ENCODE measurements at places on chromosomes 11 and 22.
A peak's percentile ranks its signal among the peaks of the same experiment; 100 is the strongest.

DNA sequence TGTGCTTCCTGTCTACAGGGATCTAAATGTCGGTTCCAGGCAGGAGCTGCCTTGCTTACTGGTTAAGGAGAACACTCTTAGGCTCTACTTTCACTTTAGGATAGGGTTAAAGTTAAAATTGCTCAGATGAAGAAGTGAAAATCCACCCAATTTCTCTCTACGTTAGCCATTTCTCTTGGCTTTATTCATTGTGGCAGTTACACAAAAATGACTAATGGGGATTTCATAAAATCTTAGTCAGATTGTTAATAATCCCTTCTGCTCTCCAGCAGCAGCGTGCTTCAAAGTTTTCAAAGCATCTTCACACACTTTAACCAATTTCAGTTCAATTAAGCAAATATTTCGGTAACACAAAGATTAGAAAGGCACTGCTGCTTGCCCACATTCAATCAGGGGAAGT, 58.4 kb upstream of the RCN1 start:
- no peak for DNase-seq

DNA sequence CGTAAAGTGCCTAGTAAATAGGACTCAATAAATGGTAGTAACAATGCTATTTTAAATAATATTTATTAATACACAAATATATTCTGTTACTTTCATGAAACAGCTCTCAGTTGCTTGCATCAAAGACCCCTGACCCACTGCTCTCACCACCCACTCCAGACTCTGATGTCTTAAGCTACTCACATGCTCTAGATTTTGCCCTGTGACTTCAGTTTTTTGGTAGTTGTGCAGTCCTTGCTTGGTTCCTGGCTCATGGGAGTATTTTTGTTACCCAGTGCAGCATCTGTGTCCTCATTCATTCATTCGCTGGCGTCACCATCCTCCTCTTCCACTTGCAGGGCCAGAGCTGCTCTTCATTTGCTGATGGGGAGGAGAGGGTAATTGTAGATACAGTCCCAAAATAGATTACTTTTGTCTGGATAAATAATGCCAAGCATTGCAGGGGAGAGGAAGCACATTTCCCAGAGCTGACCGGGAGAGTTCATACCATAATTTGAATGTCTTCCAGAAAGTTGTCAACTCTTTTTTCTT, 12.7 kb downstream of the MRPL48 start:
- no peak for DNase-seq

DNA sequence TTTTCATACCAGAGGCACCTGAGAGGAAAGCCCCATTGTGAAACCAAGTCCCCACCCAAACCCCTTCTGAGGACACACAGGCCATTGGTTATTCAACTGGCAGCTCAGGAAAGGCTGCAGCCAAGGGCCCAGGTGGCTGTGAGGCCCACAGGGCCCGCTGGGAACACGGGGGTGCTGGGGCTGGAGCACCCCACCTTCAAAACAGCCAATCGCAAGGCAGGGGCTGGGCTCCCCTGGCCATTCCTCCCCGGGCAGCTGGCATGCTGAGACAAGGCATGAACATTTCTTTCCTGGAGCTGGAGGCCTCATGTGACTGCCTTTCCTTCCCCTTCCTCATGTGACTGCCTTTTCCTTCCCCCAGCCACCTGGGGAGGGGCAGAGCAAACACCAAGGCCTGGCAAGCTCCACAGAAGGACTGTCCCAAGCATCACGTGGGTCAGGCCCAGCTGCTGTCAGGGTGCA, 76.9 kb downstream of the PIWIL3 start:
- DNase-seq = no peak

DNA sequence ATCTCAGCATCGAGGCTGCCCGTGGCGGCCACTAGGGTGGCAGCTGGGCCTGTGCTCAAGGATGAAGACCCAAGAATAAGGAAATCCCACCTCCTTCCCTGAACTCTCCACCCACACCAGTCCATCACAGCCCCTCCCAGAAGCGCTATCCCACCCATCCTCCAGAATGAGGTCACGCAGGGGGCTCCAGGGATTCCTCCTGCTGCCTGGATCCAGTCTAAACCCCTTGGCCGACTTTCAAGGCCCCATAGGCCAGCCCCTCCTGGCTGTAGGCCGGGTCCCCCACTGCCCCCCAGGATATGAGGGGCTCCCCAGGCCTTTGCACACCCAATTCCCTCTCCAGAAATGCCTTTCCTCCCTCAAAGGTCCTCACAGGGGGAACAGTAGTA, 19.0 kb upstream of the SCGB1A1 start:
- DNase-seq = peak; percentile 88

DNA sequence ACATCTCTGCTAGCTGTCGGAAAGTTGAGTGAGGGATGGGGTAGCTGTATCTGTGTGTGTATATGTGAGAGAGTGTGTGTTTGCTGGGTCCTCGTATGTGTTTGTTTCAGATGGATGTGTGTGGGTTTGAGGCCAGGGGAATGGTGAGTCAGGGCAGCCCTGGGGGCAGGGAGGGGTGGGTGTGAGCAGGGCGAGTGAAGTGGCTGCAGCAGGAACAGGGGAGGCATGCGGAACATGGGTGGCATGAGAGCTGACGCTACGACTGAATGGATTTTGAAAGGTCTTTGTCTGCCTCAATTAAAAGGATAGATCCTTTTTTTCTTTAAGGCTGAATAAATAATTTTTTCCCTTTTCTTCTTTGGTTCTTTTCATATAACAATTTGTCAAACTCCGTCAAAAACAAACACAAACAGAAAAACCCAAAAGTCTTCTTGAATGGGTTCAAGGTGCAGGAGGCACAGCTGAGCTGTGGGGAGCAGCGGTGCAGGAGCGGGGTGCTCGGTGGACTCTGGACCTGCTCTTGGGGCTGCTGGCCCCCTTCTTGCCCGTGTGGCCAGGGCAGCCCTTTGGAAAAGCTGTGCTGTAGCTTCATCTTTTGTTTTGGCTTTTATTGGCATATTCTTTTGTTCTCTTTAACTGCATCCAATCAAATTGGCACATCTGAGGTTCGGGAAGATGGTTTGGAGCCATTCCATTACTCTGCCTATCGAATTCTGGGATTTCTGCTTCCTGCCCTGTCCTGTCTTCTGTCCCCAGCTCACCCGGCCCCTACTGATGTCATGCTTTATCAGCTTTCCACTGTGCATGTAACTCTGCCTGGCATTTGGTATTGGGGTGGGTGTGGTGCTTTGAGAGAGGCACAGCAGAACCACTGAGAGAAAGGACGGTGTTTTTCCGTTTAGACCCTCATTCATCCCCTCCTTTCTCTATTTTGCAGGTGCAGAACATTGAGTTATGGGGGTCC, 80.1 kb downstream of the ADAMTS15 start:
- DNase-seq = peak; percentile 58

- no peak for DNase-seq
Measured at GRCh38 chr11:75347781-75348566, 3.5 kb downstream of the ARRB1 start.

GRCh38 chr11:82533628-82534327, 199.9 kb downstream of the FAM181B start:
- DNase-seq = no peak

DNA sequence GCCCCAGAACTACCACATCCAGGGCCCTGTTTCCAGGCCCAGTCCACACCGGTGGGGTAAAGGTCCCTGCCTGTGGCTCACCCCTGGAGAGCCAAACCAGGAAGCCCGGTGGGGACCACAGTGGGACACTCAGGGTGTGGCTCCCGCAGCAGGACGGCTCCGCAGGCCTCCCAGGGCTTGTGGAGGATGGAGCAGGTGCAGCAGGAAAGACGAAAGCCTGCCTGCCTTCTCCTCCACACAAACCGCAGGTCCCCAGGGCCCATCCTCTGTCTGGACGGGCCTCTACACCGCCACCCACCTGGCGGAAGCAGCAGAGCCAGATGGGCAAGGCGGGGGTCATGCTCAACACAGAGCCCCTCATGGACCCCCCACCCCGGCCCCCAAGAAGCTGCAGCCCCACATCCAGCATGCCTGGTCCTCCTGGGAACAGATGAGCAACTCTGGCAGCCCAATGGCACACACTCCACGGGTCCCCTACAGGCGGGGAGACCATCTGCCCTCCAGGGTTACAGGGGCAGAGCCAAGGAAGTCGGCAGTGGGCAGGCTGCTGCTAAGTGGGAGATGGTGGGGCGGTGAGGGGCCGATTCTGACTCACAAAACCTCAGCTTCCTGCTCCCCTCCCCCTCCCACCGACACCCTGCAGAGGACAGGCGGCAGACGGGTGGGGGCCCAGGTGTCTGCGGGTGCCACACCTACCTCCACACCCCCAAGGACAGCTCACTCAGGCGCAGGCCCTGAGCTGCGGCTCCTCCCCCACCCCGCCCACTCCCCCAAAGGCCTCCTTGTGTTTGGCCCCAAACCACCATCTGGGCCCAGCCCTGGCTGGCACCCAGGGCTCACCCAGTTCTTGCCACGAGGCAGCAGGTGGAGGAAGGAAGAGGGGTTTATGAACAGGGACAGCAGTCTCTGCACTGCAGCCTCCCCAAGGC, 5.2 kb downstream of the SBF1 start:
- DNase-seq = no peak

DNA sequence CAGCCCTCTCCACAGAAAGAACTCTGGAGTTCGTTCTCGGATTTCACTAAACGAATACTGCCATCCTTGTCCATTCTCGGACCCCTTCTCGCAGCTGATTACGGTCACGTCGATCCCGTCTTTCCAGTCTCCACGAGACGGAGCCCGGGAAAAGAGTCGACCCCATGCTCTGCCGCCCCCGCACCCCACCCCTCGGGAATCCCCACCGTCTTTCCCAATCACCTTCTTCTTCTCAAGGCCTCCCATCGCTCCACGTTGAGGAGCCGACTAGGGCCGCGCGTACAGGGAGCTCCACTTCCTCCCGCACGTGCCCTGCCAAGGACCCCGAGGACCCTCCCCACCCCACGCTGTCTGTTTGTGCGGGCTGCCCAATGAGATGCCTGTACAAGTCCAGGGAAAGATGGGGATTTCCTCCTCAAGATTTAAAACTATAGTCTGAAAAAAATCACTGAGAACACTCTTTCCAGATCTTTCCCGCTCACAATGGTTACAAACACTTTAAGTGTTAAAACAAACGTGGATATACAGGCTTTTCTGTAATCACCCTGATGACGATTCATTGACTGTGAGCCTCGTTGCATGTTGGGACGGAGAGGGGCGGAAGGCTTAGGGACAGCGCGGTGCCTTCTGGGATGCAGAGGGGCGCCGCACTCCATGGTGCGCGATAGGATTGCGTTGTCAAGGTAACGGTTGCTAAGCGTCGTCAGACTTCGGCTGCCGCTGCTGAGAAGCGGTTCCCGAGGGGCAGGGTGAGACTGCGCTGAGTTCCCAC, at the start of gene PES1:
TSS of gene PES1 (minus strand) at position 323 of the 772 bp plus-strand sequence. CDS start at position 246, 77 bp downstream.
- peak; percentile 95 for DNase-seq

GRCh38 chr11:3133261-3134217, 31.6 kb downstream of the OSBPL5 start:
- peak; percentile 63 for DNase-seq

DNA sequence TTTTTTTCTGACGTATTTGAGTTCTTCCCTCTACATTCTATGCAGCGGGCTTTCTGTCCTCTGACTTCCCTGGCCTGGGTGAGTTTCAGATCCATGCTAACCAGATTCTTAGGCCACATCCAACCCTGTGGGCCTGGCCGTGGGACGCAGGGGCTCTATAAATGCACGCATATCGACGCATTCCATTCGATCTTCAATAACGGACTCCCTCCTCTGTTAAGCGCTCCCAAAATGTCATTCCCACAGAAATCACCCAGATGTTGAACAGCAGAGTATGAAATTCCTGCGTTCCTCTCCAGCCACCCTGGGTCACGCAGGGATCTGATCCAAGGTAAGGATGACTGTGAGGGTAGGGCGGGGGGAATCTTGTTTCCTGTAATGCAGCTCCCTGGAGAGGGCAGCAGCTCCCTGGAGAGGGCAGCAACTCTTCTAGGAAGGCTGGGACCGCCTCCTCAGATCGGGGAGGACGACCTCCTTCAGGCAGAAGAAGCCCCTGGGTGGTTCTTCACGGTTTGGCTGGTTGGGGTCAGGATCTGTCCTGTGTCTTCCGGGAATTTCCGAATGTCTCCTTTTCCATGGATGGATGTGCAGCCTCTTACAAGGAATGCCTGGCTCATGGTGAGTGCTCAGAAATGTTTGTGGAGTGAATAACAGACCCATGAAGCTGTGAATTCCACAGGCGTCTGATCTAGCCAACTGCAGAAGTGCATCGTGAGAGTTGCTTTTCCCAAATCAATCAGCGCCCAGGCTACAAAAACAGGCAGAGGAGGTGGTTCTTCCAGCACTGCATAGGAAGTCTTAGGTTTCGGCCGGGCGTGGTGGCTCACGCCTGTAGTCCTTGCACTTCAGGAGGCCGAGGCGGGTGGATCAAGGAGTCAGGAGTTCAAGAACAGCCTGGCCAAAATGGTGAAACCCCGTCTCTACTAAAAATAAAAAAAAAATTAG, 12.2 kb downstream of the MRGPRD start:
- no peak for DNase-seq

DNA sequence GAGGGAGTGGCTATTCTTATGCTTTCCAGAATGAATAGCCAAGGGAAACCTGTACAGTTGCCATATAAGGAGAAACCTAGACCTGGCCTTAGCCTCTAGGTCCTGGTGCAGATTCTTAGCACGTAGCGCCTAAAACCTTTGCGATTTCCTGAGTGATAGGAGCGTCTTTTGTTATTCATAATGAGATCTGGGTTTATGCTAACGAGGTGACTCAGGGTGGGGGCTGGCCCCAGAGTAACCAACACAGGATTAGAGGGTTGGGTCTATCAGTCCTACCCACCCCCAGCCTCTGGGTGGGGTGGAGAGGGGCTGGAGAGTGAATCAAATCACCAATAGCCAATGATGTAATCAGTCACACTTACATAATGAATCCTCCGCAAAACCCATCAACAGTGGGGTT, 73.4 kb upstream of the PARVG start:
- DNase-seq = no peak

GRCh38 chr11:13135385-13136271, 126.5 kb downstream of the RASSF10 start:
- no peak for DNase-seq

DNA sequence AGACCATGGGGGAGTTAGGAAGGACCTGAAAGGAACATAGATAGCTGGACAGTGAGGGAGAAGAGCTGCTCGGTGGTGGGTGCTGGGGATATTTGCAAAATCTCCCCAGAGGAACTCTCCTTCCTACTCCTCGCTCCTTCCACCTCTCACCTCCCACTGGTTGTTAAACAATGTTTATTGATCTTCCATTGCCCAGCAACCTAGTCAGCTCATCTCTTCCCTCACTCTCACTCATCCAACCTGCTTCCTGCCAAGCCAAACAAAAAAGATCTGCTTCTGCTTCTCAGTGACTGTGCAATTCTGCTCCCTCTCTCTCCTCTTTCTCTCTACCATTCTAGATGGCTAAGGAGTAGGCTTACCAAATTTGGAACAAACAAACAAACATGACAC, 115.0 kb downstream of the SLC1A2 start:
- DNase-seq = no peak

GRCh38 chr11:7691759-7692350, 14.4 kb downstream of the OVCH2 start:
- DNase-seq = no peak

- no peak for DNase-seq
Measured at GRCh38 chr11:834371-835316, 1.9 kb downstream of the CD151 start.

Measured in left forelimb (tissue), 1 donor.